ENCODE measurements at places on chromosomes 4 and X. TPM values are rescaled to one million over a fixed set of nuclear protein-coding genes. Genes with fewer than 3 reads are reported as not detected.

Gene KLHL13
- total RNA-seq: 1.2 TPM

Gene HS3ST1
- 4.2 TPM for total RNA-seq

Gene PRKG2
- 1.2 TPM for total RNA-seq

Gene TEC
- total RNA-seq: 2.6 TPM

Gene HDX
- 6.0 TPM for total RNA-seq

Gene F9
- not detected for total RNA-seq

Gene AFM
- total RNA-seq: not detected

Gene SMIM10L2A
- 0.79 TPM for total RNA-seq

Gene LDOC1
- 5.2 TPM for total RNA-seq

Gene CDKN2AIP
- 21.1 TPM for total RNA-seq

Gene MND1
- total RNA-seq: 1.6 TPM

Gene ARHGEF6
- 38.8 TPM for total RNA-seq

Gene NDNF
- 0.84 TPM for total RNA-seq

Gene SPANXB1
- total RNA-seq: not detected

Gene NHSL2
- 15.0 TPM for total RNA-seq

Gene RAI2
- total RNA-seq: 22.4 TPM

Gene VCX
- total RNA-seq: not detected

Gene AKAP14
- not detected for total RNA-seq

Gene TMPRSS11D
- total RNA-seq: not detected

Gene BEX2
- total RNA-seq: 13.1 TPM

Gene STOX2
- 6.5 TPM for total RNA-seq
